ENCODE measurements at places on chromosomes 1 and 21.
A peak's percentile ranks its signal among the peaks of the same experiment; 100 is the strongest.

- DNase-seq = no peak
Observed at GRCh38 chr1:228751360-228752098, 16.2 kb downstream of the RHOU start.

DNA sequence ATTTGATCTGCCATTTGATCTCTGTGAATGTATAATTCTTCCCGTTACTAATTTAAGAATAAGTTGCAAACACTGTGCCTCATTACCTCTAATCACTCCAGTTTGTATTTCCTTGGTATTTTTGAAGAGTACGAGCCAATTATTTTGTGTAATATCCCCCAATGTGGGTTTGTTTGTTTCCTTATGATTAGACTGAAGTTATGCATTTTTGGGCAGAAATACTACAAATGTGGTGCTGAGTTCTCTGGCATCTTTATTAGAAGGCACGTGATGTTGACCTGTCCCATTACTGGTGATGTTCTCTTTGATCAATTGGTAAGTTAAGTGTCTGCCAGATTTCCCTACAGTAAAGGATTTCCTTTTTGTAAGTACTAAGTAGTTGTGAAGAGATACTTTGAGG is 10.3 kb downstream of the MIXL1 start:
- no peak for DNase-seq

- peak; percentile 76 for DNase-seq
Observed at GRCh38 chr1:1033731-1034438, 14.0 kb downstream of the AGRN start.

DNA sequence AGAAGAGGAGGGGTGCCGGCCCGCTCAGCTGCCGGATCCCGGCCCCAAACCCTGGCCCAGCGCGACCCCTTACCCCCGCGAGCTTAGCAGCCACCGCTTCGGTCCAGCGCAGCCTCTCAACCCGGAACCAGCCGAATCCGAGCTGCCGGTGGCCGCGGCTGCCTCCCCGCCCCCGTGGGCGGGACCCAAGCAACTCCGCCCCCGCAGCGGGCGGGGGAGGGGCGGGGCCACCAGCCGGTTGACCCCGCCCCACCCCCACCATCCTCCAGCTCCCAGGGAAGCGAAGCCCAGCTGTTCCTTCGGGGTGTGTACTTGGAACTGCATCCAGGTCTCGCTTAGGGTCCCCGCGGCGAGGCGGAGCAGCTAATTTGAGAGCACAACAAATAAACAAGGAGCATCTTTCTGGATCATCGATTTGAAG is at the start of gene TRIM62:
Gene TRIM62 (minus strand): TSS at position 123 of the 421 bp plus-strand sequence. CDS start 611 bp downstream, outside the sequence.
- DNase-seq = peak; percentile 88

DNA sequence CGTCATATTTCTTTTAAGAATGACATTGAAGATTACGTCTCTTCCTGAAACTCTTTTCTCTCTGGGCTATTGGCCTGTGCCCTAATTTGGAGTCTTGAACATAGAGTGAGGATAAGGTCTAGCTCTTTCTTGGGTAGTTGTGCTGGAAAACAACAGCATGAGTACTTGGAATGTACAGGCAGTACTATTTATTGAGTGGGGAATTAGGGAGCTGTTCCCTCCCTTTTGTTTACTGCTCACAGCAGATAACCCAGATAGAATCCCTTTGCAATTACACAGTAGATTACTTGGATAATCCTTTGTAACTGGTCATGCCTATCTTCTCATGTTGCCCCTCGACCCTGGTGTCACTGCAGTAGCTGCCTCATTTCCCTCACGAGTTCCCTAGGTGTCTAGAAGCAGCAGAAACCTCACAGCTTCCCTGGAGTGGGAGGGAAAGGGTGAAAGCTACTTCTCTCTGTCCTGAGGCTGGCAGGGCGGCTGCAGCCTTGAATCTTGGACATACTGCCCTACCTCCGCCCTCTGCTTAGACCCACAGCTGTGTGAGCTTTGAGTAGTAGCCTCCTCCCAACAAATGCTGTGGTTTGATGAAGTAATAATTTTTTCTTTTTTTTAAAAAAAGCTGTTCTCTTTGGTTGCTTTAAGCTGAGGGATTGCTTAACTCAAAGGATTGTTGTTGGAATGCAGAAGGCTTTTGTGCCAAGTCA is 70.6 kb downstream of the FGGY start:
- DNase-seq = no peak

GRCh38 chr1:219666242-219666641 is 53.3 kb upstream of the ZC3H11B start:
- no peak for DNase-seq

DNA sequence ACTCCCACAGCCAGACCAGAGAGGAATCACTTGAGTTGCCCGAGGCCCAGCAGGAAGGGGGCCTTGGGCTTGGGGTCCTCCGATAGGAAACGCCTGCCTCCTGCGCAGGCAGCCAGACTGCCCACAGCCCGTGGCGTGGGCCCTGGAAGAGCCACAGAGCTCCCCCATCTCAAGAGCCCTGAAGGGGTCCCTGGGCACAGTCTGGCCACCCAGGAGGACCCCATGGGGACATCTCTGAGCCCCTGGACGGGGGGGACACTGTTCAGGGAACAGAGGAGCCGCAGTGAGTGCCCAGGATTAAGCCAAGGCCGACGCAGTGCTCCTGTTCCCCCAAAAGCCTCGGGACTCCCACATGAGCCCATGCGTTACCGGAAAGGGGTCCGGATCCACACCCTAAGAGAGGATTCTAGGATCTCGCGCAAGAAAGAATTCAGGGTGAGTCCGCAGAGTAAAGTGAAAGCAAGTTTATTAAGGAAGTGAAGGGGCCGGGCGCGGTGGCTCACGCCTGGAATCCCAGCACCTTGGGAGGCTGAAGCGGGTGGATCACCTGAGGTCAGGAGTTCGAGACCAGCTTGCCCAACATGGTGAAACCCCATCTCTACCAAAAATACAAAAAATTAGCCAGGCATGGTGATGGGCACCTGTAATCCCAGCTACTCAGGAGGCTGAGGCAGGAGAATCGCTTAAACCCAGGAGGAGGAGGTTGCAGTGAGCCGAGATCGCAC is 38.1 kb upstream of the LBR start:
- no peak for DNase-seq

DNA sequence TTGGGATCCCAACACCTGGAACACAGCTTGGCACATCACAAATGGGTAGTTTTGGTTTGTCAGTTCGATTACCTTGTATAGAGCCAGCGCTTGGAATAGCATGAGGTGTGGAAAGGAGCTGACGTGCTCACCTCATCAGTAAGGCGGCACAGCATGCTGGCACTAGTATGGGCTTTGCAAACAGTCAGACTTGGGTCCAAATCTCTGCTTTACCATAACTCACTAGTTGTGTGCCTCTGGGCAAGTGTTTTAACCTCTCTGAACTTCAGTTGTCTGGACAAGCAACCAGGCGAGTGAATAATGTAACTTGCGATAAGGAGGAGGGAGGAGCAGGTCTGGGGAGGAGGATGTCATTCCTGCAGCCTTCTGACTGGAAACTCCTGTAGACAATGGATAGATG is 26.3 kb upstream of the NEK2 start:
- no peak for DNase-seq

- no peak for DNase-seq
Observed at GRCh38 chr21:29540289-29540688, 241.6 kb downstream of the BACH1 start.

DNA sequence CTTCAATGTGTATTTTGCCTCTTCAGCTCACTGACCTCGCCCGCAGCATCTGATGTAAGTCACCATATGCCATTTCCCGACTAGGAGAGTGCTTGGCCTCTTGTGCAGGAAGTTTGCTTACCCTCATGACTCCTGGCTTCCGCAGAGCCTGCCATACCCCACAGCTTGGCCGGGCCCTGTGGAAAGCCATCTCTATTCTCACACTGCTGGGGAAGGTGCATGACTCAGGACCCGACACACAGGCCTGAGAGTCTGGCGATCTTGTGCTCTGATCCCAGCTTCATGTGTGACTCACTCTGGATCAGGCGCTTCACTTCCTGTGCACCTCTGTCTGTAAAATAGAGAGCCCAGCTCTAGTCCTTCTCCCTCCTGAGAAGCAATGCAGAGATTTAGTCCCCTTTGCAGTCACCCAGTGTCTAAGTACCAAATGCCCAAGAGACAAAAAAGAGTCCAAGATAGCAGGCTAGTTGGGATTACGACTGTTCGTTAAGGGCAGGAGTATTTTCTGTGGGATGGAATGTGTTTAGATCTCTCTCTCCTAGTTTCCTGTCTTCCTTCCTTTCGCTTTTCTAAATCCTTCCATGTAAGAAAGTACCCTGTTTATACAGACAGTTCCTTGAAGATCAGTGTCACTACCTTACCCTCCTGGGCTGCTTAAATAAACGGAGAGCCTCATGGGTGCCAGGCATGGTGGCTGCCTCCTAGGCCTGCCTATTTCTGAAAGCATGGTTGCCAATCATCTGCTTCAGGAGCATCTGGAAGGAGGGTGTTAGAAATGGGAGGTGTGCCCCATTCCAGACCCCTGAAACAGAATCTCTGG is 62.8 kb upstream of the KIF26B start:
- DNase-seq = no peak
